ENCODE measurements at places on chromosomes 5 and 9.

DNA sequence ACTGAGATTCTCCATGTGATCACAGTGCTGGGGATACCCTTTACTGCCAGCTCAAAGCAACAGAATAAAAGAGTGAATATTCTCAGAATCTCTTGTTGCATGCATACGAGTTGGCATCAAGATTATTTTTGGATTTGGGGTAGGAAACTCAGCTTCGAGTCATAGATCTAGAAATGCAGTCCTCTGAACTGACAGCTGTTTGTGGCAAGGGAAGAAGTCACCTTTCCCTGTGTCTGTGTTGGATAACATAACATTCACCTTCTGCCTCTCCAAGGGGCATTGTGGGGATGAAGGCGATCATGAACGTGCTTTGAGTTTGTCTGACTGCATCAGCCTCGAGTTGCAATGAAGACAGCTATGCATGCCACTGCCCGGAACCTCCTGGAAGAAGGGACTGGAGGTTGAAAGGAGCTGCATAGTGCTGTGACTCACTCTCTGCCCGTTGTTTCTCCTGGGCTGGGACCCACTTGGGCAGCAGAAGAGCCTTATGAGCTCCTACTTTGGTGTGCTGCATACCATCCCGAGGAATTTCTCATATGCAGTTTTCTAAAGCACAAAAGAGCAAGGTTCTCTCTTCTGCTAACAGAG is 231.7 kb downstream of the ARHGAP26 start:
- DNase-seq: no peak

- no peak for DNase-seq
Observed at GRCh38 chr5:92884469-92884868, 696.5 kb downstream of the NR2F1-AS1 start.

DNA sequence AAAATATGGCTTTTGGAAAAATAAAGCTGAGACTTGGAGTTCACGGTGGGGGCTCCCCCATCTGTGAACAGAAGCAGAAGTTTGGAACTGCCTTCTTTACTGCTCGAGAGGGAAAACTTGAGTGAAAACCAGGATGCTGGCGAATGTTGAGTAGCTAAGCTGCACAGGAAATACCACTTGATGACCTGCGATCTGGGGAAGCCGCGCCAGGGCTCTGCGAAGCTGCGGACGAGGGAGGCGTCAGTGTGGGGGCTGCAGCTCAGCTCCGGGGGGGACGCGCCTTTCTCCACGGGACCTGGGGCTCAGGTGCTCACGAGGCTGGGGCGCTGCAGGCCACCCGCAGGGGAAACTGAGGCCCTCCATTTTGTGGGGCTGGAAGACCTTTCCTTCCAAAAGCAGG is 62.3 kb downstream of the TENT4A start:
- no peak for DNase-seq

DNA sequence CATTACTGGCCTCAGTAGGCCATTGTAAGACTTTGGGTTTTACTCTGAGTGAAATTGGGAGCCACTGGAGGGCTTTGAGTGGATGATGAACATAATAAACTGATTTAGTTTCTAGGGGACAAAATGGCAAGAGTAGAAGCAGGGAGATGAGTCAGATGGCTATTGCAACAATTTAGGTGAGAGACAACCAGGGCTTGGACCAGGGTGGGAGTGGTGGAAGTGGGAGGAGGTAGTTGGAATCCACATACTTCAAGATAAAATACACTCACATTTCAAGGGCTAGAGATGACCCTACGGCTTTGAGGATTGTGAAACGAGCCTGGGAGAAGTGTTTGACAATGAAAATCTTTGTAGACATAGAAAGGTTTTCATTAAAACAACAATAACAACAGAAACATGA is 136.3 kb downstream of the ACTBL2 start:
- no peak for DNase-seq

GRCh38 chr5:90685425-90686022 is 126.9 kb downstream of the ADGRV1 start:
- DNase-seq: no peak

DNA sequence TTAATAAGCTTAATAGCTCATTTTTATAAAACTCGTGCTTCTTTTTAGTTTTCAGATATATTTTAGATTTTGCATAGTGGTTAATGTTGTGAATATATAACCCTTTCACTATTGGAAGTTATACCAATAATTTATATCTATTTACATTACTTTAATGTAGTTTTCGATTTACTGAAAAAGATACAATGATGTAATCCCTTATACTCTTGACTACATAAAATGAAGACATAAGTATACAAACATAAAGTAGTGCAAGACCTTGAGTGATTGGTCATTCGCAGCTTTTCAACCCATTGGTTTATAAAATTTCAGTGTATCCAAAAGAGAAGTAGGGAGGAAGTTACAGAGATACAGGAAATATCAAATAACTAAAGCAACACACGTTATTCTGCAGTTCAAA is 84.3 kb upstream of the GRHPR start:
- DNase-seq: no peak

- DNase-seq: no peak
Observed at GRCh38 chr5:41048986-41049385, 22.2 kb downstream of the MROH2B start.

- DNase-seq: no peak
Observed at GRCh38 chr9:88143957-88144625, 5.8 kb upstream of the SPATA31C2 start.

- DNase-seq: no peak
Observed at GRCh38 chr9:31140316-31140715, 1244.1 kb upstream of the ACO1 start.

DNA sequence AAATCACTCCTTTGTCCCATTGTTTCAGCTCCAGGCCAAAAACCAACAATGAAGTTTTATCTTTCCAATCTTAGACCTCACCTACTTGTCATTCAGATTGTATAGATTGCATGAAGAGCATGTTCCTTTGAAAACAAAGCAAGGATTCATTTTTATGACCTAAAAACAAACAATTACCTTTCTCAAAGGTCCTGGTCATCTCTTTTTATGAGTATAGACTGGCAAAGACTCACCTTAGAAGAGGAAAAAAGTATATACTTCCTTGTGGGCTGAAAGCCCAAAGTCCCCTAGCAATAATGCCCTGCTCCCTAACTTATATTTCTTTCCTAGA is 28.4 kb upstream of the TLE1 start:
- DNase-seq: no peak

DNA sequence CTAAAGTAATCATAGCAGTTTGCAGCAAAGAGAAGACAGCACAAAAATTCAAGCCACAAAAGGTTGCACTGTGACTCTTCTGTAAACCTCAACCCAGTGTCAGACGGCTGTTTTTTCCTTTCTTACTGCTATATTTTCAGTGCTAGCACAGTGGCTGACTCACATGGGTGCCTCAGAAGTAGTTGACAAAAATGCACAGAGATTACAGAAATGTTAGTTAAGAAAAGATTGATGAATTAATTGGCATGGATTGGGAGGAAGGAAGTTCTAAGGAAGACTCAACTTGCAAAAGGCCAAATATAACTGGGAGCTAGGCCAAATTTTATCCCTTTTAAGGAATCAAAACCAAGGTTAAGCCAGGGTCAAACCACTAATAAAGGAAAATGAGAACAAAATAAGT is 43.7 kb upstream of the ITGA1 start:
- no peak for DNase-seq

DNA sequence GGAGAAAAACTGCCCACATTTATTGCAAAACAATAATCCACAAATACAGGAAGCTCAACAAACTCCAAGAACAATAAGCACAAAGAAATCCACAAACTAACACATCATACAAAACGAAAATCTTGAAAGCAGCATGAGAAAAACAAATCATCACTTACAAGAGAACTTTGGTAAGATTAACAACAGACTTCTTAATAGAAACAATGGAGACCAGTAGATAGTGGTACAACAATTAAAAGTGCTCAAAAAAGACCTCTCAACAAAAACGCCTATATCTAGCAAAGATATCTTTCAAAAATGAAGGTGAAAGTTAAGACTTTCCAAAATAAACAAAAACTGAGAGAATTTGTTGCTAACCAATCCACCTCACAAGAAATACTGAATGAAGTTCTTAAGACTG is 38.4 kb downstream of the CDKL3 start:
- DNase-seq: no peak
